ENCODE measurements at places on chromosomes 3 and 15.

DNA sequence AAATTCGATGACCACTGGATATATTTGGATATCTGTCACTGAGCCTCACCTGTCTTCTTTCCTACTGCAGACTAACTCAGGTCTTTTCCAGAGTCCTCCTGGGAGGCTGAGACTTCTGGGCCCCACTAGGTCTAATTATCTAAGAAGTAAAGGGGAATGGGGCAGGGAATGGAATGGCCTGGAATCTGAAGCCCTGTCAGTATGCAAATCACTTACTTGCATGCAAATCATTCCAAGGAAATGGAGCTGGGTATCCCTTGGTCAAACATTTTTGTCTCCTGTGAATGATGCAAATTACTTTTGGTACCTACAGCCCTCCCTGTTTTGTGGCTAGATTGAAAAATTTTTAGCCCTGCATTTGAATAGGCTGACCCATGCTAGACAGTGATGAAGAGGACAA is 5.3 kb upstream of the SPSB4 start:
- DNase-seq: no peak

GRCh38 chr15:52228921-52229320 is 37.7 kb upstream of the GNB5 start:
- DNase-seq: no peak

GRCh38 chr3:159913712-159914414 is 74.8 kb upstream of the IL12A start:
- DNase-seq: no peak

GRCh38 chr3:37174532-37175126 is at the start of gene LRRFIP2:
TSS of gene LRRFIP2 (minus strand) at chr3:37174582. CDS start at chr3:37148983, 25,599 bp downstream.
- no peak for DNase-seq

DNA sequence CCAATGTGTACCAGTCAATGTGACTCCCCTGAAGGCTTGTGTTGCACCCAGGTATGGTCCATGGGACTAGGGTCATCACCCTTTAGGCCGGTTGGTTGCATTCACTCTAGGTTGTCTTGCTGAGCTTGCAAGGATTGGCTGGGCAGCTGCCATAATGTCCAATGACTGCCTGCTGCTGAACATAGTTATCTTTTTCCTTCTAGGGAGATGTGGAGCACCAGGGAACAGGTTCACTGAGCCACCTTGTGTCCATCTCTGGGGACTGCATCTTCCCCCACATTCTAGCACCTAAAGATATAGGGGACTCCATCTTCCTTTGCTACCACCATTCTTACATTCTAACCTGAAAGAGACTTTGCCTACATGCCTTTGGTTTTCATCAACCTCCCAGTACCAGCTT is 580.4 kb upstream of the TBL1XR1 start:
- peak; percentile 20 for DNase-seq

- no peak for DNase-seq
Observed at GRCh38 chr3:178147001-178147400, 389.2 kb upstream of the KCNMB2 start.

- DNase-seq: no peak
Observed at GRCh38 chr3:62095756-62096155, 277.6 kb downstream of the FEZF2 start.

DNA sequence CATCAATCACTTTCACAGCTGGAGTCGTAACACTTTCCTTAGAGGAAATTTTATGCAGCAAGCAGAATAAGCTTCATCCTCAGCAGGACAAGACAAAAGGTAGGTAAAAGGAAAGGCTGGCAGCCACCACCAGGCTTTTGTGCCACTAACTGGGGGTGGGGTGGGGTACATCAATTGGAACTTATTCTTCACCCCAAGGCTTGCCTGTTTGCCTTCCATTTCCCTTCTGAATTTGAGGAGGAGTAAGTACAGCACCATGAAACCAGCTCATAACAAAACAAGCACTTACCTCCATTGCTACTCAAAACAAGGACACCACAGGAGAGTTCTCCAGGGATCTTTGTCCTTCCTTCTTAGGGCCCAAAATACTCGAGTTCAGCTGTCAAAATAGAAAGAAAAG is 296.8 kb downstream of the ARRDC4 start:
- no peak for DNase-seq

DNA sequence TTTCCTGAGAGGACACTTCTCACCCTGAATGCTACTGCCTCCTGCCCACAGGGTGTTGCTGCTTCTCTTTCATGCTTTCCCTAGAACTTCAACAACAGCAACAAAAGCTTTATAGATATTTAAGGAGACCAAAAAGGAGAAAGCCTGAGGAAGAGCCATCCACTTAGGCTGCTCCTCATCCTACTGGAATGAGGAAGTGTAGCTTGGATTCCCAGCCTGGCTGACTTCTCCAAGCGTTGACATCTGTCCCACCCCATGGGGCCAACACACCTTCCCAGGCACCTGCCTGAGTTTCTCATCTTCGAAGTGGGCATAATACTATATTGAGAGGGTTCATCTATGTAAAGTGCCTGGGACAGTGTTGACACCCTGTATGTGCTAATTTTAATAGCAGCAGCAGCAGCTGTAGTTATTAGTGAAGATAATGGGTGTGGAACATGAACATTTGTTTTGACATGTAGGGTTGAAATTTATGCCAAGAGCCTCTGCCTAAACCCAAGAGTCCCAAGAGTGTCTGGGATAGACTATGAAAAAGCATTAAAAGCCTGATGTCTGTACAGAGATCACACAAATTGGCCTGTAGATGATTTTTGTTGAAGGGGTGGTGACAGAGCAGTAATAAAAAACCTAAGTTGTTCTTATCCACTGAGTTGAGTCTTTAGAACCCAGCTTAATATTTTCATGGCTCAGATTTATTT is 96.5 kb upstream of the PIAS1 start:
- DNase-seq: no peak

- DNase-seq: no peak
Observed at GRCh38 chr3:69941439-69942176, 57.9 kb upstream of the SAMMSON start.

- no peak for DNase-seq
Observed at GRCh38 chr15:81308260-81308659, 15.7 kb downstream of the STARD5 start.

- DNase-seq: no peak
Observed at GRCh38 chr3:124248471-124249028, 256.6 kb upstream of the ROPN1 start.

DNA sequence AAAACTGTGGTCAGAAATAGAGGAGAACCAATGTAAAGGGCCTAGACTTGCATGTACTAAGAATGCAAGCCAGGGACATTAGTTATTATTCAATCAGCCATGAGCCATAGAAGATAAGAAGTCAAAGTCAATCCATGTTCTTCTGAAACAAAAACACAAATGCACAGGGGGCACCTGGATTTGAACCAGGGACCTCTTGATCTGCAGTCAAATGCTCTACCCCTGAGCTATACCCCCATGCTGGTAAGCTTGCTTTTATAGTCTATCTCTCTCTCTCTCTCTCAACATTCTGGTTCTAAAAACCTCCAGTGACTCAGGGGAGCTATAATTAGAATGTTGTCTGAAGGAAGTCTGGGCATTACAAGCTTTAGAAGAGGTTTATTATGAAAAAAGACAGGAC is 85.6 kb upstream of the ACP3 start:
- no peak for DNase-seq

GRCh38 chr3:107523289-107523538 is 452 bp downstream of the BBX start:
- no peak for DNase-seq

GRCh38 chr15:95501865-95502264 is 828.6 kb upstream of the NR2F2 start:
- no peak for DNase-seq

- DNase-seq: no peak
Observed at GRCh38 chr15:87758794-87759418, 497.6 kb downstream of the NTRK3 start.

DNA sequence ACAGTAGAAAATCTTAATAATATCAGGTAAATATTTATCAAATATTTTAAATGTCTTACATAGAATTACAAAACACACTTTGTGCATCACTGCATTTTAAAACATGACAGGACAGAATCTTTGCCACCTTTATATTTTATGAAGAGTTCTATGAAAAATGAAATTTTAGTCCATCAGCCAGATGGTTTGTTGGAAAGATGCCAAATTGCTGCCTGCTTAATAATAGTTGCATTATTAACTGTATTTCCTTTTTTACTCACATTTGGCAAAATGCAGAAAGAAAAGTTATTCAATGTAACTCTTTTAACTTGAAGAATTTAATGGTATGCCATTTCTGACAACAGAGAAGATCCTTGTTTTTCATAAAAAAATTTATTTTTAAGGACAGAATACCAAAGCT is 1271.6 kb downstream of the NSUN3 start:
- no peak for DNase-seq

GRCh38 chr15:64146041-64146440 is 5.5 kb upstream of the SNX22 start:
- DNase-seq: no peak

GRCh38 chr3:150324245-150324644 is 83.9 kb upstream of the TSC22D2 start:
- no peak for DNase-seq

DNA sequence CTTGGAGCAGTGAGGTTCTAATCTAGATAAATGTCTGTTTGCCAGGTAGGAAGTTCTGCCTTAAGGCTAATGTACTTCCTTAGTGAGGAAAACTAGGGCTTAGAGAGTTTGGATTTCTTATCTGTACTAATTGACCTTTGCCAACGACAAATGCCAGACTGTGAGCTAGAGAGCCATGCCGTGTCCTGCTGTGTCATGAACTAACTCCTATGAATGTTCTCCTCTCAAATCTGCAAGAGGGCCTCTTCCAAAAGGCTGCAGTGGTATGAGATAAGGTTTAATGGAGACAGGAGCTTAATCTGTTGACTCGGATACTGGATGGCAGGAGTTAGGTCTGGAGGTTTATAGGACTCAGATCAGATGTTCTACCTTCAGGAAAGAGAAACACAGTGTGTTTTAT is 524.9 kb downstream of the NTRK3 start:
- no peak for DNase-seq

DNA sequence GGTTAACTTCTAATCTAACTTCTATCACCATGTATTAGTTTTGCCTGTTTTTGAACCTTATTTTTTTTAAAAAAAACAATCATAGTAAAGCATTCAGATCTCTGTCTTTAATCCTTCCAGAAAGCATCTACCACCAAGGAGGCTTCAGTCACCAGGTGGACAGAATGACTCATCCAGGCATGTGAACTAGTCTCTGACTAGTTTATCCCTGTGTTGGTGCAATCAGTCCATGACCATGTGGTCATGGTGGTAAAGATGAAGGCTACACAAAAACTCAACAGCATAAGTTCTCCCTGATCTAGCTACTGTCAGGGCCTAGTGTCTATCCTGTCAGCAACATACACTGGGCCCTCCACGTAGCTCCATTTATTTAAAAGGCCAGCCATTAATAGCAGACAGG is 750.6 kb downstream of the AGBL1 start:
- DNase-seq: no peak

DNA sequence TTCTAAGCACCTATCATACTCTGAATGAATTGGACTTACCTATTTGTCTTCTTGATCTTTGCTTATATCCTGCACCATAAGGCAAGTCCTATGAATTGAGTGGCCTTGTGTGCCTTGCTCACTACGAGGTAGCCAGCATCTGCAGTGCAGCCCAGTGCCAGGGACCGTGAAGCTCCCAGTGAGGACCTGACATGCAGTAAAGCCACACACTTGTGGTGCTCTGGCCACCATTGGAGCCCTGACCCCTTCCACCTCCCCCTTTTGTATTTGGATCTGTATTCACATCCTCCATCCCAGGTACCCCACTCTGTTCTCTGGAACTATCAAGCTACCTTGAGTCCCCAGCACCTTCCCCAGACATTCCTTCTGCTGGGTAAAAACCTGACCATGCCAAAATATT is 52.1 kb downstream of the BSN start:
- no peak for DNase-seq

DNA sequence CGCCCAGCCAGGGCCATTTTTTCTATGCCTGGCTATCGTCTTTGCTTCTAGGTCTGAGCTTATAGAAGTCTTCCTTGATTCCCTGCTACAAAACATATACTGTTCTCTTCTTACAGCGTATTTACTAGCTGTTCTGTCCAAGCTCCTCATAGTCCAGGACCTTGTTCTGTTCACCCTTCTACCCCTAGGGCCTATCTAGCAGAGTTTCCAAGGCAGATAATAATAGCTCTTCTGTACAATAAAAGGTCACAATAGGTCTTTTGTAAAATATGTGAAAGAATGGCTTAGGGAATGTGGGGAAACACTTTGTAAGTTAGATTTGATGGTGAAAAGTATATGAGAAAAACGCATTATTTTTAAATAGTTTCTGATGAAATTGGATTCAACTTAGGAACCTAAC is 158.2 kb downstream of the P3H2 start:
- no peak for DNase-seq

- no peak for DNase-seq
Observed at GRCh38 chr3:186094271-186094670, 14.6 kb downstream of the ETV5 start.

GRCh38 chr3:173789530-173790162 is 392.1 kb downstream of the NLGN1 start:
- DNase-seq: no peak

GRCh38 chr15:81880833-81881232 is 165.0 kb downstream of the MEX3B start:
- no peak for DNase-seq

DNA sequence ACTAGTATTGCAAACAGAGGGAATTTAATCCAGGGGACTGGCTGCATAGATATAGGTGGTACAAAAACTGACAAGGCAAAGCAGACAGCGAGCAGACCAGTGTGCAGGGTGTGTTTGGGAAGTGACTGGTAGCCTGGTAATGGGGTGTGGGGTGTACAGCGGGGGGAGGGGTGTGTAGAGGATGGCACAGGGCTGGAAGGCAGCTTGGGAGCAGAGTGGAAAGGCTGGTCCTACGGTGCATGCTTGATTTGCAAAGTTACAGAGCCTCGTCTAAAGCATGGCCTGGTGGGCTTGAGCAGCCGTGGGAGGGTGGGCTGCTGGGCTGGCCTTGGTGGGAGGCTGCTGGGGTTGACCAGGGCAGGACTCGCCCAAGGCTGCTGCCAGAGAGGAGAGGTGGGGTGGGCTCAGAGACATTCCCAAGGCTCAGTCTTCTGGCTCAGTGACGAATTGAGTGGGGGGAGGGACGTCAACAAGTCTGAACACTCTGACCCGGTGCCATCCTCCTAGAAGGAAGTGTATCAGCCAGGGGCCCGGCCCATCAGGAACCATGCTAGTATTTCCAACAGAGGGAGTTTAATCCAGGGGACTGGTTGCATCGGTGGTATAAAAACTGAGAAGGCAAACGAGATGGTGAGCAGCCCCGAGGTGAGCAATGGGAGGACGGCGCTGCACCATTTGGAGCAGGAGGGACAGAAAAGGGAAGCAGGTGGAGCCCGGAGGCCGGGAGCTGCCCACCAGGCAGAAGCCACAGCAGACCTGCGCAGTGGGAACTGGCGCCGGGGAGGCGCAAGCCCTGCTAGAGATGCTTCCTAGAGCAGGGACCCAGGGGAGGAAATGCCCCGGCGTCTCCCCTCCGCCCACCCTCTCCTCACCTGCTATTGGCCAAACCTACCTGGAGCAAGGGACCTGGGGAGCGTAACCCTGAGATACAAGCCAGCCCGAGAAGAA is 29.2 kb downstream of the CPN2 start:
- DNase-seq: no peak

- no peak for DNase-seq
Observed at GRCh38 chr3:152097120-152097519, 171.6 kb upstream of the MBNL1 start.

GRCh38 chr3:30596152-30596551 is 10.2 kb upstream of the TGFBR2 start:
- no peak for DNase-seq
